ENCODE measurements at places on chromosomes 16 and 17.

DNA sequence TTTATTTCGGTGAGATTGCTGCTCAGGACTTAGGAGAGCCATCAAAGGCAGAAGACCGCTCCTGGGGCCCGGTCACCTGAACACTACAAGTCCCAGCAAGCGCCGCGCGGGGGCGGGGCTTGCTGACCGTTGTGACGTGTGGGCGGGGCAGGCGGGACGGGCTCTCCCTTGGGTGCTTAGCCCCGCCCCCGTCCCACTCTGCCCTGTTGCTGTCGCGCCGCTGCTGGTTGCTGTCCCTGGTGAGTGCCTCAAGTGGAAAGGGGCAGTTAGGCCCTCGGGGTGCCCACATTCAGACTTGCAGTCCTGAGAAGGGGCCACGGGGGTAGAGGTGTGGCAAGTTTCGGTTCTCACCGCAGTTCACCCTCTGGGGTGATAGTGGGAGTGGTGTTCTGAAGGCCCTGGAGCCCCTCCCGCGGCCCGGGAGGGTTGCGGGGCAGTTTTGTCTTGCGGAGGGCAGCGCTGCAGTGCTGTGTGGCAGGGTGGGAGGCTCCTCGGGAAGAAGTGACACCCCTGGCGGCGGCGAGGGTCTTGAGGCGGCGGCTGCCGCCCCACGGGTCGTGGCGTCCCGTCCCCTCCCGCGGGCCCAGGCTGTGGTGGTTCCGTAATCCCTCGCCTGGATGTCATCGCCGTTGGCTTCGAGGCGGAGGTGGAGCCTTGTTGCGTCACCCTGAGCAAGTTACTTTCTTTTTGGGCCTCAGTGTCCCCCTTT is at the start of gene CALCOCO2:
TSS of gene CALCOCO2 (plus strand) at position 196 of the 709 bp plus-strand sequence. CDS start 10,673 bp downstream, outside the sequence.
- DNase-seq: peak; percentile 89

GRCh38 chr16:88705801-88706228 is 393 bp downstream of the RNF166 start:
- DNase-seq: no peak

DNA sequence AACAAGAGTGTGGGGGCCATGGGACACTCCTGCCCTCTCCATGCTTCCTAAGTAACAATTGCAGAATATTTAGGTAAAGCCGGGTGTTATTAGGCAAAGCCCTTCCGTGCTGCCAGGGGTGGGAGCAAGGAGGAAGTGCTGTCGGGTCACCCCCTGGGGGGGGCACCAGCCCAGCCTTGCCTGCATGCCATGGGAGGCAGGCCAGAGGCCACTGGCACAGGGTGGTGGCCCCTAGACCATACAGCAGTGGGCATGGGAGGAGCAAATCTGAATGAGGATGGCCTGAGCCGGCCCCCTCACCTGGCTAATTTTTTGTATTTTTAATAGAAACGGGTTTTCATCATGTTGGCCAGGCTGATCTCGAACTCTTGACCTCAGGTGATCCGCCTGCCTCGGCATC is 355.7 kb upstream of the CDH8 start:
- DNase-seq: no peak

GRCh38 chr16:68902003-68902968 is 59.0 kb downstream of the TANGO6 start:
- no peak for DNase-seq

DNA sequence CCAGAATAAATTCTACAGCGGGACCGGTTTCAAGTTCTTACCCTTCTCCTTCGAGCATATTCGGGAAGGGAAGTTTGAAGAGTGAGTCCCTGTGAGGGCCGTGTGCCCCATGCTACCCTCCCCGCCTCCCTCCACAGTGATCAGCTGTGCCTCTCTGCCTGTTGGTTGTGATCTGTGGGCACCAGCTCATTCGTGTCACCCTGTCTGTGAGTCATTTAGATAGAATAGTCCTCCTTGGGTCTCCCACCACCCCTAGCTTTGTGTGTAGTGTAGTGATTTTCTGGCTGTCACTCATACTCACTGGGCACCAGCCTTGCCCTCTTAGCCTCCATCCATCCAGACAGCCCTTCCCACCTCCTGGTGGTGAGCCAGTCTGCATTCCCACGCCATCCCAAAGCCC is 15.0 kb upstream of the NAGLU start:
- no peak for DNase-seq

DNA sequence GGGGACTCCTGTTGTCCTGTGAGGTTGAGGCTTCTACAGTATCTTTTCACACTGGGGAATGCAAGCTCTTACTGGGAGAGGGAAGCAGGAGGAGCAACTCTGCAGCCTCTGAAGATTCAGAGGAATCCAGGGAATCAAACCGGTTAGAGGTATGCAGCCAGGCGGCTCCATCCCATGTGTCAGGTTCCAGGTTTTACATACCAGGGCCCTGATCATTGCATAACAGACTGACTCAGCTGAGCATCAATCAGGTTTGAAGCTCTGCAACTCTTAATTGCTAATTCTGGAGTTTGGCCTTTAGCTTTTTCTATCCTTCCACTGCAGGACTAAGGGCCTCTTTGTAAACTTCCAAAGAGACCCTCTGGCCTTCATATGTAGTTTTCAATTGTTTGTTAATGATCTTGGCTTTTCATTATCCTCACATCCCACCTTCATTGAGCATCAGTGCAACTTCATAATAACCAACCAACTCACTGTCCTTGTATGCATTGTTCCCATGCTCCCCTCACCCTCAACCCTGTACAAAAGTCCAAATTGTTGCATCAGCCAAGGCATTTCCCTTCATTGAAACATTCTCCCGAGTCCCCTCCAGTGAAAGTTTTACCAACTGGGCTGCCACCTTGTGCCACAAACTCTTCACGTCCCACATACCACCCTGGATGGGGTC is 59.7 kb upstream of the DHX40 start:
- DNase-seq: no peak

DNA sequence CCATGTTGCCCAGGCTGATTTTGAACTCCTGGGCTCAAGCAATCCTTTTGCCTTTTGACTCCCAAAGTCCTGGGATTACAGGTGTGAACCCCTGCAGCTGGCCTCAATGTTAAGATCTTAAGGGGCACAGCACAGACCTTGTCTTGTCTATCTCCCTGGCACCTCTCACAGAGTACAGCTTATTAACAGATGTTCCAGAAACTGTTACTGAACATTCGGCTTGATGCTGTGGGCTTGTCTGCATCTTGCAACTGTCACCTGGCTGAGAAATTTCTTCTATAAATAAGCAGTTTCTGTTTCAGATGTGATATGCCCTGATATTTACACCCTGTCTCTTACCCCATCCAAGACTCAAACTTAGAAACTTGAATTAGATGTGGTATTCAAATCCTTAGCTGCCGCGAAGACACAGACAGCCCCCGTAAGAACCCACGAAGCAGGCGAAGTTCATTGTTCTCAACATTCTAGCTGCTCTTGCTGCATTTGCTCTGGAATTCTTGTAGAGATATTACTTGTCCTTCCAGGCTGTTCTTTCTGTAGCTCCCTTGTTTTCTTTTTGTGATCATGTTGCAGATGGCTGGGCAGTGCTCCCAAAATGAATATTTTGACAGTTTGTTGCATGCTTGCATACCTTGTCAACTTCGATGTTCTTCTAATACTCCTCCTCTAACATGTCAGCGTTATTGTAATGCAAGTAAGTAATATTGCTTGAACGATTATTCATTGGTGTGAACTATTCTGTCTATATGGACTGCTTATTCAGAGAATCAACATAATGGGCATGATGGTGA is at the start of gene TNFRSF17:
TSS of gene TNFRSF17 (plus strand) at position 450 of the 791 bp plus-strand sequence. CDS start at position 565, 115 bp downstream.
- no peak for DNase-seq

DNA sequence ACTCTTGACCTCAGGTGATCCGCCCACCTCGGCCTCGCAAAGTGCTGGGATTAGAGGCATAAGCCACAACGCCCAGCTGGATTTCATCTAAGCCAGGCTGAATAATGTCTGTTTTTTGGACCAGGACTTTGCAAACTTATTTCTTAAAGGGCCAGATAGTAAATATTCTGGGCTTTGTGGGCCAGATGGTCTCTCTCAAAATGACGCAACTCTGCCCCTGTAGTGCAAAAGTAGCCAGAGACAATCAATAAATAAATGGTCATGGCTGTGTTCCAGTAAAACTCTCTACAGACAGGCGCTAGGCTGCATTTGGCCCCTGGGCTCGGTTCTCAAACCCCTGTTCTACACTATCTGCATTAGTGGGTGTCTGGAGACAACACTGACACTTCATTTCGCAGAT is 121.9 kb upstream of the CDH13 start:
- no peak for DNase-seq

GRCh38 chr17:49823614-49824013 is 24.3 kb downstream of the TAC4 start:
- no peak for DNase-seq

DNA sequence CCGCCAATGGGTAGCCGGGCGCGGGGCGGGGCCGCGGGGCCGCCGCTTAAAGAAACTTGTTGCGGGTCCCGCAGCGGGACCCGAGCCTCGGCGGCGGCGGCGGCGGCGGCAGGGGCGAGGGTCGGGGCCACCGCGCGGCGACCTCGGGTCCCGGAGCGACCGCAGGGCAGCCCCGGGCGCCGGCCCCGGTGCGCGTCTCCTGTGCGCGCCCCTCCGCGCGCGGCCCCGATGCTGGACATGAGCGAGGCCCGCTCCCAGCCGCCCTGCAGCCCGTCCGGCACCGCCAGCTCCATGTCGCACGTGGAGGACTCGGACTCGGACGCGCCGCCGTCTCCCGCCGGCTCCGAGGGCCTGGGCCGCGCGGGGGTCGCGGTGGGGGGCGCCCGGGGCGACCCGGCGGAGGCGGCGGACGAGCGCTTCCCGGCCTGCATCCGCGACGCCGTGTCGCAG is at the start of gene SOX8:
TSS of gene SOX8 (plus strand) at position 76 of the 450 bp plus-strand sequence. CDS start at position 229, 153 bp downstream.
- DNase-seq: no peak

DNA sequence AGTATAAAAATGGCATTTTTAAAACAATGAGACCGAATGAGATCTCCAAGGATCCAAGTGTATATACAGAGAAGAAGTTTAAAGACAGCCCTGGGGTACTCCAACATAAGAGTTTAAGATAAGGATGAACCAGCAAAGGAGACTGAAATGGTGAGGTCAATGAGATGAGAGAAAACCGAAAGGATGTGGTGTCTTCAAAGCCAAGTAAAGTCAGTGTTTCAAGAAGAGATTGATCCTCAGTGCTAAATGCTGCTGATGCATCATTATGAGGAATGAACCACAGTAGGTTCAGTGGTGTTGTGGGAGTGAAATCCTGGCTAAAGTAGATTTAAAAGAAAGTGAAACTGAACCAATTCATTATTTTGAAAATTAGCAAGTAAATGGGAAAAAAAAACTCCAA is 38.1 kb upstream of the NLK start:
- no peak for DNase-seq

DNA sequence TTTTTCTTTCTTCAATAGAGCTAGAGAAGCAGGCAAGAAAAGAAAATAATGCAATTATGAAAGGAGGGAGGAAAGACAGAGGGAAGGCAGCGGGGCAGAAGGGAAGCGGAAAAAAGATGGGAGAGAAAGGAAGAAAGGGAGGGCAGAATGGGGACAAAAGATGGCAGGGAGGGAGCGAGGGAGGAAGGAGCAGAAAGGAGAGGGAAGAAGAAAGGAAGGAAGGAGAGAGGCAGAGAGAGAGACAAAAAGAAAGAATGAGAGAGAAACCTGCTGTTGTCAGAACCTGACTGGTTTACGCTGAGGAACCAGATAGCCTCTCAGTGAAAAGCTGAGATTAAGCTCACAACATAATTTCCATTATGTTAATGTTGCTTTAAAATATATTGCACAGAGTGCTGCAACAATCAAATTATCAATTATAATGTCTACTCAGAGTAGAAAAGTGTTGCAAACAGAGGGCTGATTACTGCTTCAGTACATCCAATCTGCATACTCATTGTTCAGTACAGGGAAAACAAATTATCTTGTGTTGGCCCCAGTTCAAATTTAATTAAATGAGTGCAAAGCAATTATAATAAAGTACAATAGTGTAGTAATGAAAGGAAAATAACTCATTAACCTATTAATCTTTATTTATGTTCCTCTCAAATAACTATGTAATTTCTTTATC is 32.0 kb upstream of the TOX3 start:
- DNase-seq: no peak

- no peak for DNase-seq
Observed at GRCh38 chr17:13542636-13543035, 59.1 kb downstream of the HS3ST3A1 start.

DNA sequence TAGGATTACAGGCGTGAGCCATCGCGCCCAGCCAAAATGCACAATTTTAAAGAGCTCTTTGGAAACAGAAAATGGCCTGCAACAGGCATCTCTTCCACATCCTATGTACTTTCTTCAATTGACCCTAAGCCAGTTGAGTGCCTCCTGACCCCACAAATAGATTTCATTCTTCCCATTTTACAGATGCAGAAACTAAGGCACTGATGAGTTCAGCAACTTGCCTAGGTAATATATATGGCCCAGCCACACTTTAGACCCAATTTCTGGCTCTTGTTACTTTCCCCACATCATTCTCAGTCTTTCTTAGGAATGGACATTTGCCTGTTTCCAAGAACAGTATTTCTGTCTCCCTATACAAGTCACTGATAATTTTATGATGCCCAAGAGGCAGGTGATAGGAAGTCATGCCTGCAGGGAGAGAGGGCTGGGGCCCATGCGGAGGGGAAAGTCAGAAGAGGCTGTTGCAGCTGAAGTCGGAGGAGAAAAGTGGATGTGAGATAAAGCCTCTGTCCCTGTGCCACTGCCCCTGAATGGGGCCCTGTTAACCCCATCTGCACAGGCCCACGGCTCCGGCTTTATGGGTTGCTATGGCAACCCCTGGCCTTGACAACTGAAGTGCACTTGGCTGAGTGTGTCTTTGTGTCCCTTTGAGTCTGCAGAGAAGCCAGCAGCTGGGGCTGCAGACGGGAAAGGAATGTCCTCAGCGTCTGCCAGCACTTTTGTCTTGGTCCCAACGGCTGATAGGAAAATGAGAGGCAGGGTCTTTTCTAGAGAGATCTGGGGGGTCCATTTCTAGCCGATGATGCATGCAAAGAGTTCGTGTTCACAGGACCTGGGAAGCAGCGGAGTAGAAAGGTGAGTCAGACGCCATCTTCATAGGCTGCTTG is 45.9 kb downstream of the ABAT start:
- no peak for DNase-seq

- peak; percentile 77 for DNase-seq
Observed at GRCh38 chr17:50139950-50140885, 10.3 kb upstream of the SAMD14 start.

GRCh38 chr17:51617986-51618385 is 357.6 kb downstream of the UTP18 start:
- DNase-seq: no peak

DNA sequence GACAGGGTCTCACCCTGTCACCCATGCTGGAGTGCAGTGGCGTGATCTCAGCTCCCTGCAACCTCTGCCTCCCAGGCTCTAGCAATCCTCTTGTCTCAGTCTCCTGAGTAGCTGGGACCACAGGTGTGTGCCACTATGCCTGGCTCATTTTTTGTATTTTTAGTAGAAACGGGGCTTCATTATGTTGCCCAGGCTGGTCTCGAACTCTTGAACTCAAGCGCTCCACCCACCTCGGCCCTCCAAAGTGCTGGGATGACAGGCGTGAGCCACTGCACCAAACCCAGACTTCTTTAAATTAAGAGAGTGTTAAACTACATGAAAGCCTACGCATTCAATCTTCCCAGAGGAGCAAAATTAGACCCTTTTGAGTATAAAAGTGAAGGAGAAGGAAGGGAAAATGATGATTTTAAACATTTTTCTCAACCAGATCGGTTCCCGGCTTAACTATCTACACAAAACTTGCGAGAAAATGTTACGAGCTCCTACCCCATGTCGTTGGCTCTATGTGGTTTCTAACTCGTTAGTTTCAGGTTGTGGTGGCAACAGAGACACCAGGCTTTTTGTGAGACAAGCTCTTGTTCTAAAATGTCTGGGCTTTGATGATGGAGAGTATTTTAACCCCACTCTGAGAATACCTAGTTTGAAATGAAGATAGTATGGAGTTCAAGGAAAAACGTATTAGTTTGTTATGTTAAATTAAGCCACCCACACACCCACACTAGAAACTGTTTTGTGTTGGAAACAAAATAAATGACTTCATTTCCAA is 26.3 kb downstream of the STAT5B start:
- DNase-seq: no peak
